HT1080 (cell line): ENCODE measurements at places on chromosomes 13 and 19. TPM values are rescaled to one million over a fixed set of nuclear protein-coding genes. Genes with fewer than 3 reads are reported as not detected.

DNA sequence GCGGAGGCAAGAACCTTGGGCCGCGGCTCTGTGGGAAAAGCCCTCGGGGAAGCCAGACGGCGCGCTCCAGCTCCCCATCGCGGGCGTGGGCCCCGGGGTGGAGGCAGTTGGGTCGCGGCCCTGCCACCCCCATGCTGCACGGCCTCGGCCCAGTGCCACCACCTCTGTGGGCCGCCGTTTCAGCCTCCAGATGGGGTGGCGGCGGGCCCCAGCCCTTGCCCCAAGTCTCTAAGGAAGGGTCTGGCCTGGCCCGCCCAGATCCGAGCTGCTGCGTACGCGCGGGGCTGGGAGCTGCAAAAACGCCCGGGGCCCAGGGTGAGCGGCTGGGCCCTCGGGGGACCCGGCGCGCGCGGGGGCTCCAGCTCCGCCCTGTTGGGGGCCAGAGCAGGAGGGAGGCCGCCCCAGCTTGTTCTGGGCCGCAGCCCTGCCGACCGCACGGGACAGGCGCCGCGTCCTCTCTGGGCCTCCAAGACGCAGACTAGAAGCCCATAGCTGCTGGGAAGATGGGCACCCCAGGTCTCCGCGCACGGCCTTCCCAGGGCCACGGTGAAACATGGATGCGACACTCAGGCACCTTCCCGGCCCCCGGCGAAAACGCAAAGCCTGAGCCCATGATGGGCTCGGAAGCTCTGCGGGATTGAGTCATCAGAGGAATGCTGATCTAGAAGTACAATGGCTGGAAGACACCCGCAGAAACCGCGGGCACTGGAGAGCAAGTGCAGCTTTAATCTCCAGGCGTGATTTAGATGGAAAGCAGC is 110.1 kb downstream of the KCTD15 start:
- DNase-seq: no peak

DNA sequence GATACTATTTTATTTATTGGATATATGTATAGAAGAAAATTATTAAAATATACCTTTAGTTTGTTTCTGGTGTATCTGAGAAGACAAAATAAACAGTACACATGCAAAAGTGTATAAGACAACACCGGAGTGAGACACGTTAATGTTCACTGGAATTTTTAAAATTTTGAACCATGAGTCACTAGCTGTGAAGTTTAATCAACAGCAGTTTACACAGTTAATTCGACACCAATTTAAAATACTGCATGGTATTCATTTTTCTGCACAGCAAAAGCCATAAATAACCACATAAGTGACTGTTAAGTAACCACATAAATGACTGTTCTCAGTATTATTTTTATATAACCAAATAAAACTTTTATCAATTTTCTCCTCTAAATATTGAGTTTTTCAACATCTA is 418.7 kb upstream of the NBEA start:
- no peak for DNase-seq

- no peak for DNase-seq
Observed at GRCh38 chr13:73532987-73533510, 474.2 kb downstream of the KLF5 start.

Gene OR10H1
- not detected in 2 replicates for total RNA-seq
